CD8-positive, alpha-beta memory T cell (primary cell): ENCODE measurements at places on chromosomes 5 and 9. TPM values are rescaled to one million over a fixed set of nuclear protein-coding genes. Genes with fewer than 3 reads are reported as not detected.

DNA sequence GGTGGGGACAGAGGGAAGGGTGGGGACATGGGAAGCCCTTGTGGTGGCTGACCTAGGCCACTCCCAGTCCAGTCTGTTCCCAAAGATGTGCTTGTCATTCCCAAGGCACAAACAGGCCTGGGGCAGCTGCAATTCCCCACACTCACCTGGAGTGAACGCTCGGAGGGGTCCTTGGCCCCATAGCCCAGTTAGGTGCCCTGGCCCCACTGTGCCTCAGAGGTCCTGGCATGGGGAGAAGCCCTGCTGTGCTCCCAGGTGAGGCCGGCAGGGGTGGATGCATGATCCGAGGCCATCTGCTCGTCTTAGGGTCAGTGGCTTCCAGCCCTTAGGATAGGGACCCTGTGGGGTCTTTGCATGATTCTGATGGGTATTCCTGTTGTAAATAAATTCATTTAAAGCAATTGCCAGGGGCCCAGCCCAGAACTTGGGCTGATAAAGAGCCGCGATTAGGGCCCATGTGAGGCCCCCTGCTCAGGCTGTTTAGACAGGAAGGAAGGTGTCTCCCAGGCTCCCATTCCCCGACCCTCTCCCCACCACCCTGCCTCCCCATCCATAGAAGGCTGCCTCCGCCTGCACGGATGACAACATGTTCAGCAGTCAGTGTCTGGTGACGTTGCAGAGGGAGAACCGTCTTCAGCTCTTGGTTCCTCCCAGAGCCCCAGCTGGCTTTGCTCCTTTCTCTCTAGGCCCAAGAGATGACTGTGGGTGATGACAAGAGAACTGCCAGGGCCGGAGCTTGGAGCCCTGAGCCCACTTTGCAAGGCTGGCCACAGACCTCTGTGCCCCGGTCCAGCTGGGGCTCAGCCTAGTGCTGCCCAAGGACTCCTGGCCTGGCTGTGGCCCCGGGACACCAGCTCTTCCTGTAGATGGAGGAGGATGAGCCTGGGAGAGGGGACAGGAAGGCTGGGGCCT, 28.4 kb upstream of the IRX4 start:
- DNase-seq = no peak

PCDHA7 gene
- total RNA-seq = not detected

GCNT4 gene
- total RNA-seq = 1.4 TPM

DNA sequence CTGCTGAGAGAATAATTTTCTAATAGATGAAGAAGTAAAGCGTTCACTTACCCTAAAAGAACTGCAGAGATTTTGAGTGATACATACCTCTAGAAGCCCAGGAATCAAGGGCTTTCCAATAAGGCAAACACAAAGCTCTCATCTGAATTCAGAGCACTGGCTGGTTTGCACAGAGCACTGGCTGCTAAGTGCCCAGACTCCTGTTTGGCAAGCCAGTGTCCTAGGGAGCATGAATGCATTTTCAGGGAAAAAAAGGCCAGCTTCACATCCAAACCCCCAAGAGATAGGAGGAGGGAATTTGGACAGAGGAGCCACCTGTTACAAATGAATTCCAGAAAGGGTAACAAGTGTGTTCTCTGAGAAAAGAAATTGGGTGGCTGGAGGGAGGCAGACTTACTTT, 65.3 kb downstream of the ARSB start:
- DNase-seq = no peak

AJM1 gene
- total RNA-seq = 3.2 TPM

DNA sequence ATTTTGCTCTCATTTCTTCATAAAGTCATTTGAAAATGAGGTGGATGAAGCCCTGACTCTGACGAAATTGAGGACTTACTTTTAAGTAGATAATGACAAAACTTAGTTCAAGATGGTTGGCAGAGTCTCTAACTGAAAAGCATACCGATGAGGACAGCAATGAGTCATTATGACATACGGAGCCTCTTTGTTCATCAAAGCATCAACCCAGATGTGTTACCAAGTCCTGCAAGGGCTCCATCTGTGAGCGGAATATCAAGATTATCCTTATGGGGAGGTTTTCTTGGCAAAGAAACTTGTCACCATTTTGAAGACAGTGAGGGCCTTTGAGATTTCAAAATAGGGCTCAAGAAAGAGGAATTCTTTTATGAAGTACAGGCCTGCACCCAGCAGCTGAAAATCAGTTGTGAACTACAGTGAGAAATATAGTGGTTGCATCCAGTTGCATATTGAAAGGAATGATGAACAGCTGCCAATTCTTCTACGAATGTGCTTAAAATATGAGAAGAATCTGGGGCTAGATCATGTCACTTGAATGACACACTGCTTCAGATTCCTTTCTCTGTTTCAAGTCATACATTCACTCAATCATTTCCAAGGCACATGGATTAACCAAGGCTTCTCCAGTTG, 86.6 kb upstream of the SLC24A2 start:
- no peak for DNase-seq

DNA sequence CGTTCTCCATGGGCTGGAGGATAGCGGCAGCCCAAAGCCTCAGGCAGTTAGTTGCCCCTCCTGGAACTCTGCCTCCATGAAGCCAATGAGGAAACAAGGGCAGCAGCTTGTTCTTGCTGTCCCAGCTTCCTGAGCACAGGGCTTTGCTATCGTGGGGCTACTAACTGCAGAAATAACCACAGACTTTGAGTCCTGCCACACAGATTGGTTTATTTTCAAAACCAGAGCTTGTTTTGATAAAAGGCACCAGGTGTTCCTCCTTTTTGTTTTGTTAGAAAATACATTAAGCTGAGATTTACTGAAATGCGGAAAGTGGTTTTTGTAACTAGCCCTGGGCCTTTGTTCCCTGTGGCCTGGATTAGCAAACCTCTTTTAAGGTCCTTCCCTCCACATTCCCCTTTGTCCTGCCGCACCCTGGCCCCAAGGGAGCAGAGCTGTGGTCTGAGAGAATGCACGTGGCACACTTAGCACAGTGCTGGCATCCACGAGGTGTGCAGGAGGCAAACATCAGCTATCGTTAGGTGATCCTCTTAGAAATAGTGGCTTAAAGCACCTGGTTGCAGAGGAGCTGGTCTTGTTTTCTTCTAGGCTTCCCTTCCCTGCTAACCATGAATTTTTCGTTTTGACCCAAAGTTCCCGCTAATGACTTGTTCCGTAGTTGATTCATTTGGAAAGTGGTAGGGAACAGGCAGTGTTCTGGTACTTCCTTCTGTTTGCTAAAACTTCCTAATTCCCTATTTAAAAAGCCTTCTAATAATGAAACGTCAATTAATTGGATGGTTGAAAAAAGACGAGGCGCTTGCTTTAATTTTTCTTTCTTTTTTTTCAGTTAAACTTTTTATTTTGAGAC, 21.5 kb downstream of the MVB12B start:
- DNase-seq = no peak

GRCh38 chr9:126519660-126520420, 93.9 kb upstream of the LMX1B start:
- DNase-seq = no peak

DNA sequence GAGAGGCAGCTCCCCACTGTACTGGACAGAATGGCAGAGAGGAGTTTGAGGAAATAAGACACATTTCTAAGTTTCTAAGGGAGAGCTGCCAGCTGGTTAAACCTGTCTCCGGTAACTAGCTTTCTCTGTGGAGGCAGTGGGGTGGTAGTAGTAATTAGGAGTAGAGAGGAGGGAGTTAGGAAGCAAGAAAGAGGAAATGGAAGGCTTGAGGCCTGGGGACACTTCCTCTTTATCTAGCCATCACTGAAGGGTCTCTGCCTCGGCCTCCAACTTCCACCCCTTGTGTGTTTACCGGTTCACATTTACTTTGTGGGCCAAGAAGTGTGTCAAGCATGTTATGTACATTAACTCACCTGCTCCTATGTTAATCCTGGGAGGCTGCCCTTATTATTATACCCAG, 462.2 kb upstream of the DMAC1 start:
- no peak for DNase-seq

PRLR gene
- not detected for total RNA-seq

DNA sequence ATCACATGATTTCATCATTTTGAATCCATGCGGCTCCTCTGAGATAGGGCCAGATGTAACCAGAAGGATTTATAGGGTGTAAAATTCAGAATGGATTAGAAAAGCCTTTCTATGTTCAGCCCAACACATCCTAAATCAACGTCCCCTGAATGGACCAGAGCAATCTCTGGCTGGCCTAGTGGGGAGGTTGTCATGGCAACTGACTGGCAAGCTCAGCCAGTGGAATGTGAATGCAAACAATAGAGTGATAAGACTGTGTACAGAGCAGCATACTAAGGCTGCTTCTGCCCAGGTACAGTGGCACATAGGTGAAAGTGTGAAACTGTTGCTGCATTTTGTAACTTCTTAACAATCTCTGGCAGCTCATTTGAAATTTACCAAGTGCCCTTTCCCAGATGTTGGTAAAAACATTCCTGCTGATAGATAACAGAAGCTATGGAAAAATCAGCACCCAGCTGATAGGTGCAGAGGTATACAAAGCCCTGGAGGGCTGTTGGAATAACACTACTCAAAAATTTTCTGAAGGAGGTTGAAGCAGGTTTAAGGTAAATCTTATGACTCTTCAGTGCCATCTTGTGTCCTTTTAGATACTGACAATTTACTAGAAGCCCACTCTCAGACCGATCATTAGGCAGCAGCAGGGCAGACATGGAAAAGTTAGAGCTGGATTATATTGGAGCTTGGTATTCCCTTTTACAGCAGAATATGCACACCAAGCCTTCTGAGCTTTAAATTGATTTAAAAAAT, 267.2 kb downstream of the RAB3C start:
- no peak for DNase-seq

PKD2L2 gene
- total RNA-seq = not detected

DNA sequence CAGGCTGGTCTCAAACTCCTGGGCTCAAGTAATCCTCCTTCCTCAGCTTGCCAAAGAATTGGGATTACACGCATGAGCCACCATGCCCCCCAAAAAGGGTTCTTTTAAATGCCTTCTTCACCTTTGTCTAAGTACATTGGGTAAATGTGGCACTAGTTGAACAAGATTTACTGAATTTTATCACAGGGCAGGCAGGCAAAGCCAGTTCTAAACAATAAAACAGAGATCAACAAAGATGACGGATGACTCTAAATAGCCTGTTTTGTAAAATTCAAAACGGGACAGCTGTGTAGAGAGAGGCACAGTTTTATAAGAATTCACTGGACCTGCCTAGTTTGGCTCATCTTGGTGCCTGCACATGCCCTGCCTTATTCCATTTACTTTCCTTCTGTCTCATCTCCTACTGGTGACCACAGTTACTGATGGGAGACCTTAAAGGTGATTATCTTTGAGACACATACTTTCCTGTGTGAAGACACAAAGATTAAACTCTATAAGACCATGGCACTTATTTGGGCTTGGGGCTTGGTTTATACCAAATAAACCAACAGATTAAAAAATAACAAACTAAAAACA, 149.6 kb upstream of the DMRT1 start:
- DNase-seq = no peak

GRCh38 chr9:114114364-114114763, 15.3 kb upstream of the KIF12 start:
- DNase-seq = no peak

GRCh38 chr9:37163299-37163698, 42.9 kb downstream of the ZCCHC7 start:
- no peak for DNase-seq

- no peak for DNase-seq
Measured at GRCh38 chr5:136007271-136007670, 21.5 kb upstream of the TGFBI start.

PNPLA7 gene
- total RNA-seq = 2.0 TPM

DNA sequence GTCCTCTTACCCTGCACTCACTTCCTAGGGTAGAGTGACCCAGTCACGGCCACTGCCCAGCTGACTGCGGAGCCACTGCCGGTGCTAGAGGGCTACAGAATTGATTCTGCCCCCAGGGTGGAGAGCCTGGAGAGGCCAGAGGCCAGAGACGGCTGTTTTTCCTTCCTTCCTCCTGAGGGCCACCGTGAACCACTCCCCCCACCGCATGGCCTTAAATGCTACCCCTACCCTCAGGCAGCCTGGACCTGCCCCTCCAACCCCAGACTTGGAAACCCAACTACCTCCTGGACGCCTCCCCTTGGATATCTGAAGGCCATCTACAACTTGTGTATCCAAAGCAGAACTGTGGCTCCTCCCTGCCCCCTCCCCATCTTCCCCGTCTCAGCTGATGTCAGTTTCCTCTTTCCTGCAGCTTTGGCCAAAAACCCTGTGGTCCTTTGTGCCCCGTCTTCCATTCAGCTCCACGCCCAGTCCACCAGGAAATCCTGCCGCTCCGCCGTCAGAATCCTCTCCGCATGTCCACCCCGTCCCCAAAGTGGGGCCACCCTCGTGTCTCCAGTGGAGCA, 16.3 kb downstream of the SH2D3C start:
- no peak for DNase-seq

- no peak for DNase-seq
Measured at GRCh38 chr5:115274584-115274983, 11.9 kb upstream of the PGGT1B start.

LMBRD2 gene
- 11.4 TPM for total RNA-seq

FBN2 gene
- total RNA-seq = 0.09 TPM

GRCh38 chr9:135770203-135770535, 68.2 kb downstream of the KCNT1 start:
- DNase-seq = no peak

- no peak for DNase-seq
Measured at GRCh38 chr5:61159836-61160235, 2.4 kb downstream of the SMIM15 start.

PCSK5 gene
- total RNA-seq = 1.6 TPM

DNA sequence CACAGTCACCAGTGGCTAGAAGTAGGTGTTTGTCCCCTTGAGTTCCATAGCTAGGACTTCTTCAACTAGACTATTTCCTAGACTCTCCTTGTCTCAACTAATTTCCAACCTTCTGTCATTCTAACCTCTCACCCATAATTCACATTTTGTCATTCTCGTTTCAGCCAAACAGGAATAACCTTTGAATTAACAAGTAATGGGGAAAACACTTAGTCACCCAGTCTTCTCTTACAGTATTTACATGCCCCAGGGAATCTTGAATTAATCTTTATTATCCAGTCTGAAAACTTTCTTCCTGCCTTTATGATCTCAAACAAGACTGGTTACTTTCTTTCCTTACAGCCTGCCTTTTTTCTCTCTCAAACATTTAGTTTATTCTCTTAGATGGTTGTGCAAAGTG, 63.3 kb upstream of the RUSC2 start:
- no peak for DNase-seq

DNA sequence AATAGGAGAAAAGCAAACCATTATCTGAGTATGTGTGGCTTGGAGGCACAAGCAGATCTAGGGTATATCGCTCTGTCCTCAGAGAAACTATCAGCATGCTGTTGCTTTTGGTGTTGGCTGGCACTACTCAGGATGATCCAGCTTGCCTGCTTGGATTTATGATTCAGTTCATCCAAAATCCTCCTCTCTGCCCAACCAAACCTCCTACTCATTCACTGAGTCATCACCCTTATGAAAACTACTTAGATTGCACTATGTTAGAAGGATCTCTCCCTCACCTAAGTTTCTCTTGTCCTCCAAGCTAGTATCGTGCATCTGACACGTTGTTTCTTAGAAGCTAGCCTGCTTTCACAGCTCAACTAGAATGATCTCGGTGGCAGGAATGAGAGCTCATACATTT, 14.2 kb upstream of the ZBED3 start:
- DNase-seq = no peak

TSPAN17 gene
- 38.8 TPM for total RNA-seq

- DNase-seq = no peak
Measured at GRCh38 chr9:137441289-137441934, at the start of gene ENTPD8. TSS of gene ENTPD8 (minus strand) at chr9:137441357. CDS start at chr9:137438285, 3,072 bp downstream.
